GF-D8 (cell line): ENCODE measurements at places on chromosomes 16 and 17.

- no peak for DNase-seq
These were observed 15.6 kb downstream of the HIGD1B start for GRCh38 chr17:44863061-44863918.

DNA sequence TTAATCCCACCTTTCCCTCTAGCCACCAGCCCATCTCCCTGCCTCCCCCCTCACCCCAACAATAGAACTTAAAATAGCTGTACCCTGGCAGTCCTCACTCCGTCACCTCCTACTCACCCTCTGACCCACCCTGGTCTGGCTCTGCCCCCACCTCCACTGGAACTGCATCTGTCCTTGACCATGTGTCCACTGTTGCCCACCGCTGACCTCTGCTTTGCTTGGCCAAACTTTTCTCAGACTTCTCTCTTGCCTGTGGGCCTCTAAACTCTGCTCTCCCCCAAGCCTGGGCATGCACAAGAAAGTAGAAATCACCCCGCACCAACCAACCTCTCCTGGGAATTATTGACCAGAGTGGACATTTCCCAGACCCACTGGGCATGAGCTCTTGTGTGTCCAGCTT is 169.8 kb downstream of the WSCD1 start:
- no peak for DNase-seq

DNA sequence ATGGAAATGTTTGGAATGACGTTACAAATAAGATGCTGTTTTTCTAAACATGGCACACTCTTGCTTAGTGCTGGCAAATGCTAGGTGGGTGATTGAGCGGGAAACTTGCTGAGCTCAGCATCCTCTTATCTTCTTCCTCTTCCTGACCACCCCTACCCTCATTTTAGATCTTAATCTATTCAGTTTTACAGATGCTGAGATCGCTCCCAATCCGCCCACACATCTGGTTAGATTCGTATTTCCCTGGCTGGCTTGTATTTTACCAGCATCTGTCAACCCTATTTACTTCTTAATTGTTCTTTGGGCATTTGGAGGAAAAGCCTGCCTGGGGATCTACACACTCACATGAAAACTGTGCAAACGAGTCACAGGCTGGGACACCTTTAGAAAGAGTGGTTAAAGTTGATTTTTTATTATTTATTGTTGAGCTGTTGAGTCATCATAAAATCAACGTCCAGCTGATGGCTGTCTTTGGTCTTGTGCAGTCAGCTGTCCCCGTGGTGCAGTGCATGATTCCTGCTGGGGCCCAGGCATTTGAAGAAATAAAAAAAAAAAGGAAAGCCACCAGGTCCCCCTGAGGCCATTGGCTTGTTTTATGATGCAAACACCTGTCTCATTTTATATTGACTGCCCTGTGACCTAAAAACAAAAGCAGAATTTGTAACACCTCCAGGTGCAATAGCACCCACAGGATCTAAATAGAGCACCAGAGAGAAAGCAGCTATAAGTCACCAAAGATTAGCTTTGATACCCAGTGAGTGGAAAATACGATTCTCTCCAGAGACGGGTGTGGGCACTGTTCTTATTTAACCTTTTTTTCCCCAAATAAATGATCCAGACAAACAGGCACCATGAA is 258.6 kb downstream of the HS3ST3B1 start:
- DNase-seq: peak; percentile 2

GRCh38 chr16:87507351-87508069 is 14.7 kb upstream of the ZCCHC14 start:
- DNase-seq: peak; percentile 10

GRCh38 chr16:2213817-2214718 is 572 bp downstream of the PGP start:
- DNase-seq: no peak

- DNase-seq: peak; percentile 3
These were observed 3.3 kb upstream of the HOXB8 start for GRCh38 chr17:48618256-48618896.

GRCh38 chr17:29683481-29683880 is 60.8 kb upstream of the CORO6 start:
- no peak for DNase-seq
